ENCODE measurements at places on chromosomes 4 and X.

GRCh38 chr4:2251795-2252529, 9.9 kb downstream of the MXD4 start:
- H3K27me3 ChIP-seq: no peaks in the 10 kb centered on the region
- H3K36me3 ChIP-seq: peaks cover 65% of the 10 kb centered on the region
- DNase-seq: no peak
- no peak overlapping the region for H3K27ac ChIP-seq
- H3K4me1 ChIP-seq: no peaks in the 10 kb centered on the region

DNA sequence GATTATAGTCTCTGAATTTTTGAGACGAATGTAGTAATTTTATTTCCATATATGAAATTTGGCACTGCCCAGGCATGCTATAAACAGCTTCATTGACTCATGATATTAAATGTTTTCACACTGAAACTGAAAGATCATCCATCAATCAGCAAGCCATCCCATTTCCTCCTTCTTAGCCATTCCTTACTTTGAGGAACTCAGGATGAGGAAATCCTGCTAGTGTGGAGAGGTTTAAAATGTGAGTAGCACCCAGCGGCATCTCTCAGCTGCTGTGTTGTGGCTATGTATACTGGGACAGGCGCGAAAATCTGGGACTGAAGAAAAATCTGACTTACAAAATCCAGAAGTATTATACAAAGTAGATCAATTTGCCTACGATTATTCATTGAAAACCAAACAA, 52.1 kb downstream of the PTCHD1 start:
- no peak overlapping the region for H3K4me3 ChIP-seq
- DNase-seq: no peak
- H3K27me3 ChIP-seq: peaks cover 4% of the 10 kb centered on the region
- H3K36me3 ChIP-seq: no peaks in the 10 kb centered on the region

DNA sequence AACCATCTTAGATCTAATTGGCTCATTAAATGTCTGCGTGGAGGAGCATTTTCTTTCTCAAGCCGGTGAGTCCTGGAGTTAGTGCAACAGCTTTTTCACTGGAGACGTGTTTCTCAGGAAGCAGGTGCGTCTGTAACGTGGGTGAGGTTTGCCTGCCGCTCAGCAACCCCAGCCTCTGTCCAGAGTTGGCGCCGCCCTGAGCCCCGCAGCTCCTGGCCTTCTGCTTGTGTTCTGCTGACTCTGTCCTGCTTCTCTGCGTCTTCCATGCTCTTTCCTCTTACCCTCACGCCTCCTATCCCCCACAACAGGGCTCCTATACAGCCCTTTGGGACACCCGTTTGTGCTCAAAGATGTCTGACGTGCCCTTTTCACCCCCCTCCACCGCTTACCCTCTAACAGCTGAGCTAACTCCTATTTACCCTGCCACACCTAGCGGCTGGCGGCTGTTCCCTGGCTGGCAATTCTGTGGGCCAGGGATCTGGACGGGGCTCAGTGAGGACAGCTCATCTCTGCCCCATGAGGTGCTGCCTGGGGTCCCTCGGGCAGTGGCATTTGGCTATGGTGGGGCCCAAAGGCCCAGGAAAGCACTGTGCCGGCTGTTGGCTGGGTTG, 18.8 kb downstream of the DOK7 start:
- H3K27me3 ChIP-seq: peaks cover 4% of the 10 kb centered on the region
- H3K4me3 ChIP-seq: no peak overlapping the region
- H3K27ac ChIP-seq: no peak overlapping the region
- DNase-seq: no peak

DNA sequence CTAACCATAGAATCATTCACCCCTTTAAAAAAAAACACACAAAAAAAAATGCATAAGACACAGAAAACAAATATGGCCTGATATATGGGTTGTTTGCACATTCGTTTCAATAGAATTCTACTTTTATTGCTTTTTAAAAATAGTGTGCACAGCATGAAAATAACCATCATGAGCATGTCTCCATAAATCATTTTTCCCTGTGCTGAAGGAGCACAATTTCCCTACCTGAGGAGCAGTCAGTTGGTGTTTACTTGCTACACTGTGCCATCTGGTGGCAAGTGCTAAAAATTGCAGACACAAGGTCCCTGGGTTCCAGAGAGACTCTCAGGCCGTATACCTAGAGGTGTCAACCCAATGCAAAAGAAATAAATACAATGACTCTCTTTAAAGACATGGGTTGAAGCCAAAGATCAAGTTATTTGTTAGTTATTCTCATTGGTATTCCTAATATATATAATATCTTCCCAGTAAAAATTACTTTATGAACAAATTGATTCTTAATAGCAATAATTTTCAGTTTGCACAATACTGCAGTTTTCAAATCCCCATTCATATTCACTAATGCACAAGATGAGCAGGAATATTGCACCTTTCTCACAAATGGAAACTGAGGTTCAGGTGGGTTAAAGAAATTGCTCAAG, 551.4 kb downstream of the IQCM start:
- DNase-seq: peak; percentile 22
- no peak overlapping the region for H3K27ac ChIP-seq
- H3K4me1 ChIP-seq: no peaks in the 10 kb centered on the region
- H3K4me3 ChIP-seq: no peak overlapping the region
- no peaks in the 10 kb centered on the region for H3K36me3 ChIP-seq

DNA sequence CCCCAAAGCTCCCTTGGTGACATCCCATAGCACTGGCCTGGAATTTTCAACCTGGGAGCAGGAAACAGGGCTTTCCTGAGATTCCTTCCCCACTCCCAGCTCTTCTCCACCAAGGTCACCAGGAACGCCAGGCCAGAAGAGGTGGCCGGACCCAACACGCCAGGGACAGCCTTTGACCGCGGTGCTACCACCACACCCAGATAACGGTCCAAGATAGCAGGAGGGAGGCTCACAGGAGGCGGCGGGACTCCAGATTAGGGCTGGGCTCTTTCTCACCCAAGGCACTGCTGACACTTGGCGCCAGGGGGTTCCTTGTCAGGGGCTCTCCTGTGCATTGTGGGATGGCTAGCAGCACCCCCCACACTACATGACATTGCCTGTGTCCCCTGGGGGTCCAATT, 22.9 kb downstream of the ZFYVE28 start:
- peaks cover 4% of the 10 kb centered on the region for H3K27me3 ChIP-seq
- no peak overlapping the region for H3K4me3 ChIP-seq
- no peaks in the 10 kb centered on the region for H3K36me3 ChIP-seq

DNA sequence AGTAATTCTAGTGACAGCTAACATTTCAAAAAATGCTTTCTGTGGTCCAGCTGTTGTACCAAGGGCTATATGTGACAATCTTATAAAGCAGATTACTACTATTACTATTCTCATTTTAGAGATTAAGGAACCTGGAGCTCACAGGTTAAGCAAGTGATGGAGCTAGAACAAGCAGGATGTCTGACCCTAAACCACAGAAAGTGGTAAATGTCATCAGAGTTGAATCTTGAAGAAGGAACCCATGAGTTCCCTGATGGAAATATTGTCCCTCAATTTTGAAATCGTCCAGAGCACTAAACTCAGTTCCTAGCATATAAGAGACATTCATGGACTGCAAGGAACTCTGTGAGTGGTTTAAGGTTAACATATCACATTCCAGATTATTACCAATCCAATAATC, 214.0 kb downstream of the APBB2 start:
- H3K36me3 ChIP-seq: no peaks in the 10 kb centered on the region
- no peak overlapping the region for H3K27ac ChIP-seq
- H3K27me3 ChIP-seq: no peaks in the 10 kb centered on the region
- no peak overlapping the region for H3K4me3 ChIP-seq

- H3K4me3 ChIP-seq: no peak overlapping the region
- no peak overlapping the region for H3K27ac ChIP-seq
- no peak for DNase-seq
Observed at GRCh38 chr4:154314248-154314647, 177.4 kb downstream of the DCHS2 start.

GRCh38 chrX:20019672-20020365, 29.0 kb upstream of the BCLAF3 start:
- H3K36me3 ChIP-seq: no peaks in the 10 kb centered on the region
- no peak overlapping the region for H3K27ac ChIP-seq
- no peak overlapping the region for H3K4me3 ChIP-seq
- no peak for DNase-seq
- H3K4me1 ChIP-seq: no peaks in the 10 kb centered on the region

- H3K36me3 ChIP-seq: no peaks in the 10 kb centered on the region
- no peak overlapping the region for H3K27ac ChIP-seq
- no peaks in the 10 kb centered on the region for H3K4me1 ChIP-seq
- DNase-seq: no peak
Observed at GRCh38 chrX:52361941-52362340, 6.9 kb upstream of the XAGE2 start.

DNA sequence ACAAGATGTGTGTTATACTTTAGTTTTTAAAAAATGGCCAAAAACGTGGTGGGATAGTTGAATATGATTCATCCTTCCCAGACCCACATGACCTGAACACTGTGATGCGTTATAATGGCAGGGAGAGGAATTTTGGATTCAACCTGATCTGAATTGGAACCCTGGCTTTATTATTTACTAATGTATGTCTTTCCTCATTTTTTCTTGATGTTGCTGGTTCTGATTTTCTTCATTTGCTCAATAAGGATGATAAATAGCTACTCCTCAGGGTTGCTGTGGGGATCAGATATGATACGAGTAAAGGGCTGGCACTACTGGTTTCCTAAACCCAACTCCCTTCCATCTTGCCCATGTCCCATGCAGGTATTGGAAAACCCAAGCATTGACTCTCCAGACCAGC, 24.2 kb upstream of the ACSL1 start:
- H3K27me3 ChIP-seq: no peaks in the 10 kb centered on the region
- H3K4me1 ChIP-seq: peaks cover 23% of the 10 kb centered on the region
- no peak for DNase-seq
- no peak overlapping the region for H3K4me3 ChIP-seq

- no peak for DNase-seq
- H3K27ac ChIP-seq: no peak overlapping the region
- H3K4me1 ChIP-seq: no peaks in the 10 kb centered on the region
Observed at GRCh38 chr4:137700072-137700471, 167.8 kb upstream of the PCDH18 start.

DNA sequence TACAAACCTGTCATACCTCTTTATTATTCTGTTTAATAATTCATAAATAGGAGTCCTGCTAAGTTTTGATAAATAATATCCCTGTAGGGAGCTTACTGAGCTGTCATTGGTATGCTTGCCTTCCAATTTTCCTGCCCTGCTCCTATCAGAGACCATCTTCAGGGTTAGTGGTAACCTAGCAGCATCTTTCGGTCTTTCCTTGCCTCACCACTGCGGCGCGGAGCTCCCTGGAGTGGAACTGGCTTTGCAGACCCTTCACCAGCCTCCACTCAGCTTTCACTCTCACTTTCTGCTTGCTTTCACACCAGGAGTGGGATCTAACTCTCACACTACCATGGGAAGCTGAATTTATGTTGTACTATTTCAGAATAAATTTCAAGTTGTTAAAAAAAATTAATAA, 481.7 kb upstream of the ATOH1 start:
- H3K36me3 ChIP-seq: no peaks in the 10 kb centered on the region
- H3K4me3 ChIP-seq: no peak overlapping the region
- no peak for DNase-seq
- H3K27me3 ChIP-seq: no peaks in the 10 kb centered on the region
- no peak overlapping the region for H3K27ac ChIP-seq
- H3K4me1 ChIP-seq: no peaks in the 10 kb centered on the region

DNA sequence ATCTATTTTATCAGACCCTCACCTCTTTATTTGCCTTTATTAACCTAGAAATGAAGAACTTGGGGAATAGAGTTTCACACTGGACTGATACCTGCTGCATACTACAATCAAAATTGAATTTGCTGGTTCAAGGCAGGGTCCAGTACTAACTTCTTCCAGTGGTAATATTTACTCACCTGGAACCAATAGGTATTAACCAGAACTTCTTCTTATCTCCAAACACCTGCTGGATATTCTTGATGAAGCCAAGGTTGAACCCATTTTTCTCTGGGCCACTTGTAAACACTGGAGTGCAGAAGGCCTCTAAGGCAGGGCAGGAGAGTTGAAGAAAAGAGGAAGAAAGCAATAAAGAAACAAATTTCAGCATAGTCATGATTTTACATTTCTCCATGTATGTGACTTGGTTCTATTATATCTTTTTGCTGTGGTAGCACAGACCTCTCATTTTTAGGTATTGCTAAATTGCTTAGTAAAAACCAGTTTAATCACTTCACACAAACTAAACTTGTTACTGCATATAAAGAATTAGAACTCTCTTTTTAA, 101.1 kb downstream of the ZDHHC15 start:
- no peak overlapping the region for H3K4me3 ChIP-seq
- no peak overlapping the region for H3K27ac ChIP-seq

DNA sequence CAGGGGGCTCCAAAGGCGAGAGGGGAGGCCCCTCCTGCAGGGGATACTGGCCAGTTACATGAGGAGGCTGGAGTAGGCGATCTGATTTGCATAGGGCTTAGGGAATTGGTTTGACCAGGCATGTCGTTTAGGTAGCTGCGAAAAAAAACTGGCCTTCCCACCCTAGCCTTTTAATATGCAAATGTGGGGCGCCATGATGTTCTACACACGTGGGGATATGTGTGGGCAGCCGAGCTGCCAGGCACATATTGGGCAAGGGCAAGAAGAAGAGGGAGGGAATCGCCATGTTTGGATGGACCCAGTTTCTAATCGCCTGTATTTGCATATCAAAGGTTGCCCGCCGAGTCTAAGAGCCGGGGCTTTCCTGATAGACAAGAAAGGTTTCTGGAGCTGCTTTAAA, 121.3 kb downstream of the PRKX start:
- no peaks in the 10 kb centered on the region for H3K36me3 ChIP-seq
- no peak for DNase-seq
- H3K27ac ChIP-seq: no peak overlapping the region
- no peaks in the 10 kb centered on the region for H3K27me3 ChIP-seq

DNA sequence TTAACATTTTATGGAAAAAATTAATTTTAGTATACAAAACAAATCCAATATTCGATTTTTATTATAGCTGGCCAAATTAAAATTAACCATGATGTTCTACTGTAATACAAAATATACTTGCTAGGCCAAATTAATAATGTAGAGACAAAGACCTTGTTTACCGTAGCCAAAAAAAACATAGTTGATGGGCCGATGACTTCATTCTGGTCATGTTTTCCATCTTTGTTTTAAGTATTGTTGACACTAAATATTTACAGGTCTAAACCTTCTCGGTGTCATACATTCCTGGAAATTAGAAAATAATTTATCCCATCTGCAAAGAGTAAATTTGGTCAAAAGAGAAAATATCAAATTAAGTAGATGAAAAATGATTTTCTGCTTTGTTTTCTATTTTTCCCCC, 698.5 kb downstream of the GRID2 start:
- no peak overlapping the region for H3K27ac ChIP-seq
- H3K4me1 ChIP-seq: no peaks in the 10 kb centered on the region
- DNase-seq: no peak
- no peaks in the 10 kb centered on the region for H3K36me3 ChIP-seq

- DNase-seq: no peak
- H3K4me3 ChIP-seq: no peak overlapping the region
Observed at GRCh38 chr4:47718696-47719095, 119.2 kb downstream of the CORIN start.

DNA sequence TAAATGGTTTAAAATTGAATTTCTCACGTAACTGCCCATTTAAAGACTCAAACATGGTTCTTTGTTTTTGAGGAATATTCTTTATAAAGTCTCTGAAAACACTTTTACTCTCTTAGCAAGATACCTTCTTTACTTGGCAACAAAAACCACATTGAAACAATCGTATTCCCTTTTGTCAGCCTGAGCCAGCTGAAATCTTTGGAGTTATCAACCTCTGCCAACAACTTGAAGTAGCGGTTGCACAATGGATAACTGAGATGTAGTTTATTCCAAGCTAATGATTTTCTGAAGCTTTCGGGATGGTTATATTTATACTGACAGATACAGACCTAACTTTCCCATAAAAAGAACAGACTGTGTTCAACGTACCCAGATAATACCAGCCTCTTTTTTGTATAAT, 561.3 kb downstream of the IL1RAPL1 start:
- H3K27me3 ChIP-seq: no peaks in the 10 kb centered on the region
- no peaks in the 10 kb centered on the region for H3K36me3 ChIP-seq
- no peak for DNase-seq
